ENCODE measurements at places on chromosomes 3 and 15. TPM values are rescaled to one million over a fixed set of nuclear protein-coding genes. Genes with fewer than 3 reads are reported as not detected.

Gene TPRG1
- 29.2 TPM for total RNA-seq

DNA sequence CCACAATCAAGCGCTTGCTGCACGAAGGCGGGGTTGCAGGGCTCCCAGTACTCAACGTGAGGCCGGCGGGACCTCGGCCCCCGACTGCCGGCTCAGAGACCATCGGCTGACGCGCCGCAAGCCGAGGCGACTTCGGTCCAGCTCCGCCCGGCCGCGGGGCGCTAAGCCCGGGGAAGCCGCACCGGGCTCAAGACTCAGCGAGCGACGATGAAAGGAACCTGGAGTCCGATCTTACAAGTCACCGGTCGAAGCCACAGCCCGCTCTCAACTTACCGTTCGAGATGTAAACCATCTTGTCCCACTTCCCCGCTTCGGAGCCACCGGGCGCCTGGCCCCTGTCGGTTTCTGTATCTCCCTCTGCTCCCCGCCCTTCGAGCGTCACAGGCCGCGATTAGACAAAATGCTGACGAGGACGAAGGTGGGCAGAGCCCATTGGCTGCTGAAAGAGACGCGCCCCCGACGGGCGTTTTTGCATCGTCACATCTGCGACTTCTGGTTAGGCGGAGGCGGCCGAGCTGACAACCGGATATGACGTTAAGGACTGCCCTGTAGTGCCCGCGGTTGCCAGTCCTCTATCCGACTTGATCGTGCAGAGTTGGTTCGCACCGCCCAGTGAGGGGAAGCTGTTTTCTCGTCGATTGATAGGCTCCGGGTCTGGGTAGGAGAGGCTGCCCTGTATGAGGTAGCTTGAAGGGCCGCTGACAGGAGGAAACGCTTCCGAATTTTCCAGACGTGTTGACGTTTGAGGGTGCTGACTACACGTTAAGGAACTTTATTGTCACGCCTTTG is at the start of gene SELENOK:
TSS of gene SELENOK (minus strand) at position 363 of the 789 bp plus-strand sequence.
- DNase-seq, result peak; percentile 99

Gene CLDN1
- 2.9 TPM for total RNA-seq

DNA sequence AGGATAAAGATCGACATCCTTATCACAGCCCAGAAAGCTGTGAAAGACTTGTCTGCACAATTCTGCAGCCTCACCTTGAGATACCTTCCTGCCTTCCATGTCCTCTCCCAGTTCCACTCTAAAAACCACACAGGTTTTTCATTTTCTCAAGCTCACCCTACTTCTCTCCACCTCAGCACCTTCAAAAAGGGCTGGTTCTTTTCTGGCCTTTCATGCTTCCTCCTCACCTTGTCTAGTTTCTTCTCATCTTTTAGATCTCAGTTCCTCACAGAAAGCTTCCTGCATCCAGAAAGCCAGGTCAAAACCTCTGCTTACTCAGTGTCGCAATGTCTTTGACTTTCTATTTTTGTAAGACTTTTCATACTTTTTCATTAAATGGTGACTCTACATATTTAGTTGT is 140.2 kb upstream of the STT3B start:
- no peak for DNase-seq

Gene GOLGA8M
- 5.0 TPM for total RNA-seq

Gene SCN11A
- total RNA-seq, result 0.33 TPM

Gene ASTE1
- 10.5 TPM for total RNA-seq

DNA sequence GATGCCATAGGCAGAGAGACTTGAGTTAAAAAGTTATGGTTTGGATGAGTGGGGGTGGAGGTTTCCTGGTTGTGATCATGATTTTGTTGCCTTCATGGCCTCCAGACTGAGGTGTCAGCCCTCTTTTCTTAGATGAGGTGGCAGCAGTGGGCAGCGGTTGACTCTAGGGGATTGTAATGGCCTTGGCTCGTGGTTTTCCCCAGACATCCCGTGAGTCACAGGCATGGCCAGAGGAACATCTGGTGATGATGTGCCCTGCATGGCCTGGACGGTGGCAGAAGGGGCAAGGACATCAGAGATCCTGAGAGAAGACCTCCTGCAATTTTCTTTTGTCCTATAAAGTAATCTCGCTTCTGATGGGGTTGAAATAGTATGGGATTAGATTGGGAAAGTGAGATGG is 12.4 kb downstream of the RETNLB start:
- DNase-seq, result no peak

- no peak for DNase-seq
Observed at GRCh38 chr15:28904003-28904402, 18.2 kb downstream of the APBA2 start.

- DNase-seq, result no peak
Observed at GRCh38 chr3:87186608-87187159, 40.4 kb upstream of the CHMP2B start.

- no peak for DNase-seq
Observed at GRCh38 chr3:157844216-157844615, 262.0 kb downstream of the SHOX2 start.

DNA sequence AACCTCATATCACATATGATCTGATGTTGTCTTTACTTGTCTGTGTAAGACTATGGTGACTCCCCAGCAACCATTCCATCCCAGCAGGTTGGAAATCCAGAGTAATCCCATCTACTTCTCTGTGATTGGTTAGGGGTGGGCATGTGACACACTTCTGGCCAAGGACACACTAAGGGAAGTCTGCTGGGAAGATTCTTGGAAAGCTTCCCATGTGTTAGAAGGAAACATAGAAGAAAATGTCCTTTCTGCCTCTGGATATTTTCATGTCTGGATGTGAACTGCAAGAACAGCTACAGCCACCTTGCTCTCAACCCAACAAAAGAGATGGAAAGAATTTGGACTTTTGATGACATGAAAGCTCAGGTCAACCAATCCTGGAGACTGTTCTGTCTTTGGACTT is 2.6 kb upstream of the UBE2Q2 start:
- DNase-seq, result no peak

GRCh38 chr3:177729956-177730681 is 532.8 kb upstream of the TBL1XR1 start:
- DNase-seq, result peak; percentile 20

DNA sequence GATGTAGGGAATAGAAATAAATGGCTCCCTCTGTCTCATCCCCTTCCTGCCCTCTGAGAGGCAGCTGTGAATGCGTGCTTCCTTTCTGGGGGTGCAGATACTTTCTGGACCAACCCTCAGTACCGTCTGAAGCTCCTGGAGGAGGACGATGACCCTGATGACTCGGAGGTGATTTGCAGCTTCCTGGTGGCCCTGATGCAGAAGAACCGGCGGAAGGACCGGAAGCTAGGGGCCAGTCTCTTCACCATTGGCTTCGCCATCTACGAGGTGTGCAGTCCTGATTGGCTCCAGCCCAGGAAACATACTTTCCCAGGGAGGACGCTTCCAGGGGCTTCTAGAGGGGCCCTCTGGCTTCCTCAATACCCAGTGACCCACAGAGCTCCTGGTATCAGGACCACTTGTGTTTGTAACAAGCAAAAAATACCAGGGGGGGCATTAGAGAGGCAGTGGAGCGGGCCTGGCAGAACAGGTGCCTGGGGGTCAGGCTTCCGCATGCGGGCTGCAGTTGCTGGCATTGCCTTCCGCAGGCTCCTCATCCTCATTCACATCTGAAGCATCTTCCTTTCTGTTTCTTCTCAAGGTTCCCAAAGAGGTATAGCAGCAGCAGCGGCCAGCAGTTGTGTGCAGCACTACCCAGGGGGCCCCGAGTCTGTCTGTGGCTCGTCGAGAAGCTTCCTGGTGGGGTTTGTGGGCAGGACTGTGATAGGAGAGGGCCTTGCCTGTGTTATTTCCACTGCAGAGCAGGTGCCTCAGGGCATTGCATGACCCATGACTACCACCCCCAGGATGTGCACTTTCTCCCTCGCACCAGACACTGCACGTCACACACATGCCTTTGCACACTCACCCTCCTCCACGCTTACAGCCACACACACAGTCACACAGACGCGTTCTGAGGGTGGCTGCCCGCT is 42.5 kb downstream of the CAPN3 start:
- DNase-seq, result no peak

DNA sequence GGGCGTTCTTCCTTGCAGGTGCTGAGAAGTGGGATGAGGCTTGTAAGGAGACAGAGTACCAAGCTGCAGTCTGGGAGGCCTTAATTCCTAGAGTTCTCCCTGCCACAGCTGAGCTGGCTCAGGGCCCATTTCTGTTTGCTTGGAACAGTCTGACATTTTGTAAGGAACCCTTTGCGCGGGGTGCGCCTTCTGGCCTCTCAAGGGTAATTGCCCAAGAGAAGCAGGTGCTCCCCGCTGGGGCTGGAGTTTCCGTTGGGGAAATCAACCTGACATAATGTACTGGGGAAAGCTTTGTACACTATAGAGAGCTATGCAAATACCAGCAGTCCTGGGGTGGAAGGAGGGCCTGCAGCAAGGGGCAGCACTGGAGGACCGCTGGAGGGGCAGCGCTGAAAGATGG is 83.6 kb downstream of the HMG20A start:
- no peak for DNase-seq

GRCh38 chr3:73469331-73469730 is 155.4 kb downstream of the PDZRN3 start:
- no peak for DNase-seq

DNA sequence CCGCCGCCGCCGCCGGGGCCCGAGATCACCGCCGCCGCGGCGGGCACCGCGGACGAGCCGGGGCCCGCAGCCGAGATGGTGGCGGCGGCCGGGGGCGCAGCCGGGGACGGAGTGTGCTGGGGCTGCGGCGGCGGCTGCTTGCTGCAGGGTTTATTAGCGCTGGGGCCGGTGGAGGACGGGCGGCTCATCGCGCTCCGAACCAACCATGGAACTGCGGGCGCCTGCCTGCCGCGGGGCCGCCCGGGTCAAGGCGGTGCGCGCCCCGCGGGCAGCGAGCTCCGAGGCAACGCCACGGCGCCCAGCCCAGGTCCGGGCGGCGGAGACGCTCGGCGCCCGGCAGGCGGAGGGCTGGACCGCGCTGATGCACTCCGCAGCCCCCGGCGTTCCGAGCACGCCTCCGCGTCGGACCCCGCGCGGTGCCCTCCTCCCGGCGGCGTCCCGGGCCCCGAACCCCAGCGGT is 277 bp downstream of the SIAH2 start:
- no peak for DNase-seq
